ENCODE measurements at places on chromosomes 3 and 15.

GRCh38 chr3:148074946-148075345 is 622.8 kb upstream of the AGTR1 start:
- no peak for DNase-seq

DNA sequence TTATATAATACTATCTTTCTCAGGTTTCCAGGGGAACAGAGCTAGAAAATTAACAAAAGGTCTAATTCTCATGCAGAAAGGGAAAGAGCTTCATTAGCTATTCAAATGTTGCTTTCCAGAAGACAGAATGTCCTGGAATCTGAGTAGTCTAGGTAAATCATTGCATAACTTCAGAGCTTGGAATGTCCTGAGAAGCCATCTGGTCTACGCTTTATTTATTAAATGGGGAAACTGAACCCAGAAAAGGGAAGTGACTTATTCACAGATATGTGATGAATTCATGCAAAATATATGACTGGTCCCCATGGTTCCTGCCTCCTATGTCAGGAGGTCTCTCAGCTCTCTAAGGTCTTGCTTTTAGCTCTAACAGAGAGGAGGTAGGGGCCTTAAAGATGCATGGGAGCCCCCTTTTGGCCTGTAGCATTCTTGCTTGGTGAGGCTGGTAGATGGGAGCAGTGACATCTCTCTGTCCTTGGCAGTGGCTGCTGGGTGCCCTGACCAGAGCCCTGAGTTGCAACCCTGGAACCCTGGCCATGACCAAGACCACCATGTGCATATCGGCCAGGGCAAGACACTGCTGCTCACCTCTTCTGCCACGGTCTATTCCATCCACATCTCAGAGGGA is 99.2 kb downstream of the CEMIP start:
- DNase-seq: peak; percentile 62

DNA sequence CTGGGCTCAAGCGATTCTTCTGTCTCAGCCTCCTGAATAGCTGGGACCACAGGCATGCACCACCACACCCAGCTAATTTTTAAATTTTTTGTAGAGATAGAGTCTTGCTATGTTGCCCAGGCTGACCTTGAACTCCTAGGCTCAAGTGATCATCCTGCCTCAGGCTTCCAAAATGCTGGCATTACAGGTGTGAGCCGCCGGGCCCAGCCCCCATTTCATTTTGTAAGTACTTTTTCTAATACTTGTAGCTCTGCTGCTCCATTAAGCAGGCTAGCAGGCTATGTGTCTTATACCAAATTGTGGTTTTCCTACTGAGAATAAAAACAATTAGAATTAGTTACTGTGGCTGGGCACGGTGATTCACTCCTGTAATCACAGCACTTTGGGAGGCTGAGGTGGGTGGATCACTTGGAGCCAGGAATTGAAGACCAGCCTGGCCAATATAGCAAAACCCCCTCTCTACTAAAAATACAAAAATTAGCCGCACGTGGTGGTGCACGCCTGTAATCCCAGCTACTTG is 22.4 kb downstream of the NIPA1 start:
- DNase-seq: no peak

GRCh38 chr15:36867436-36867835 is 232.9 kb downstream of the MEIS2 start:
- DNase-seq: no peak

GRCh38 chr15:34292621-34293020 is 45.0 kb downstream of the SLC12A6 start:
- DNase-seq: peak; percentile 12

GRCh38 chr3:176623468-176624150 is 573.7 kb downstream of the TBL1XR1 start:
- DNase-seq: no peak

DNA sequence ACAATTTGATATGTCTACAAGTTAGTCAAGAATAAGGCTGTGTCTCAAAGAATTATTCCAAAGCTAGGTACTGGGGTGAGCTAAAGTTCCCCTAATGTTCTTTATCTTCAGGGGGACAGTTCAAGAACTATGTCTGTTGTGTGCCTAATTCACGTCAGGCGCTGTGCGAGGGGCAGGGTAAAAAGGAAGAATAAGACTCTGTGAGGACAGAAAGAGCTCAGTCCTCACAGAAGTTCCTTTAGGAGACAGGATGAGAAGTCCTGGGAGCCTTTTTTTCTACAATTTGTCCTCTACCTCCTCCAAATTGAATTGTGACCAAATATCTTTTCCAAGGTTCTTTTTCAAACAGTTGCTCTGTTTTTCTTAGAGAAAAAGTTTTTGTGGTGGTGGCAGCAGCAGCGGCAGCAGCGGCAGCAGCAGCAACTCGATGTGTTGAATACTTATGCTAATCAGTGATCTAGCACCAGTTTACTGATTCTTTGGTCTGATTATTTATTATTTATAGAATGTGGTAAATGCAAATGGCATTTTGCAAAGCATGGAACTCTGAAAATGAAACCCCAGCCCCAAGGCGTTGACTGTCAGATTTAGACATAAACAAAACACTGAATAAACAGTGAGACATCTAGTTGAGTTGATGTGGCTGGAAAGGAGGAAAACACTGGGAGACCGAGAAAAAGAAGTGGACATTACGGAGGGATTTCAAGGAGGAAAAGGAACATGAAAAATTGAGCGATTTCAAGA is 88.6 kb downstream of the GTPBP8 start:
- DNase-seq: no peak

- DNase-seq: no peak
These were observed 17.6 kb downstream of the MYO5A start for GRCh38 chr15:52511084-52511483.

DNA sequence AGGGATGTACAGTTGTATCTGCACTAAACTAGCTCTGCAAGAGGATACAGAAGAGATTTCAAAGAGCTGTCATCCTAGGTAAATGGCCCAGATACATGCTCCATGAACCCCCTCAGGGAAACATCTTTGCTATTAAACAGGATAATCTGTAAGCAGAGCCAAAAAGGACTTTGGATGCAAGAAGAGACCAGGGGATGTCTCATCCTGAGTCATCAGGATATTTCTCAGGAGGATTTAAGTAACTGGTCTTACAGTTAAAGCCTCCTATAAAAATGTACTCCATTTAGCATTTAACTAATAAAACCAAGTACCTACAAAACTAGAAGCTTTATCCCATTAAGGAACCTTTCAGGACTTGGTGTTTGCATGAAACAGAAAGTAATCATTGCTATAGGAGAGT is 48.2 kb upstream of the PHLDB2 start:
- DNase-seq: no peak

- no peak for DNase-seq
These were observed 260.4 kb upstream of the SLCO3A1 start for GRCh38 chr15:91593067-91593466.

GRCh38 chr15:67228286-67228685 is 26.2 kb downstream of the AAGAB start:
- no peak for DNase-seq

DNA sequence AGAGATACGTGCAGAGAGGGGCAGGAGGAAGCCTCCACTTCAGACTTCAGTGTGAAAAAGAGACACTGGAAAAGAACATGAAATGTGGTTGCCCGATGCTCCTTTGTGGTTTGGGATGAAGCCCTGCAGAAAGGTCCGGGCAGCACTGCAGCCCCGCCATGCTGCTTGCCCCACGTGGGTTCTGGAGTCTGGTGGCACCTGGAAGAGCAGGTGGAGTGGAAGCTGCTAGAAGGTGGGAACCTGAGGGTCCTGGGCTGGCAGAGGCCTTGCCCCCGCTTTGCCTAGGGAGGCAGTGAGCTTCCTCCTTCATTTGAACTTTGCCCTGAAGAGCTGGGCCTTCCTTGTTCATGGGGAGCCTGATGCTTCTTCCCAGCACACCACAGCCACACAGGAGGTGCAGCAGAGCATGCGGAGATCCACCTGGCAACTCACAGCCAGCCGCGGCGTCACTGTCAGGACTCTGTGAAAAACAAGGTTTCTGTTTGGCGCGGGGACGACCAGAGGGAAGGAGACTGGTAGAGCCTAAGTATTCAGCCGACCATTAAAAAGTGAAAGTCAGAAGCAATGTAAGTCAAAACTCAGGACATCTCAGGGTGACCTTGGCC is 59.0 kb downstream of the APBA2 start:
- no peak for DNase-seq

DNA sequence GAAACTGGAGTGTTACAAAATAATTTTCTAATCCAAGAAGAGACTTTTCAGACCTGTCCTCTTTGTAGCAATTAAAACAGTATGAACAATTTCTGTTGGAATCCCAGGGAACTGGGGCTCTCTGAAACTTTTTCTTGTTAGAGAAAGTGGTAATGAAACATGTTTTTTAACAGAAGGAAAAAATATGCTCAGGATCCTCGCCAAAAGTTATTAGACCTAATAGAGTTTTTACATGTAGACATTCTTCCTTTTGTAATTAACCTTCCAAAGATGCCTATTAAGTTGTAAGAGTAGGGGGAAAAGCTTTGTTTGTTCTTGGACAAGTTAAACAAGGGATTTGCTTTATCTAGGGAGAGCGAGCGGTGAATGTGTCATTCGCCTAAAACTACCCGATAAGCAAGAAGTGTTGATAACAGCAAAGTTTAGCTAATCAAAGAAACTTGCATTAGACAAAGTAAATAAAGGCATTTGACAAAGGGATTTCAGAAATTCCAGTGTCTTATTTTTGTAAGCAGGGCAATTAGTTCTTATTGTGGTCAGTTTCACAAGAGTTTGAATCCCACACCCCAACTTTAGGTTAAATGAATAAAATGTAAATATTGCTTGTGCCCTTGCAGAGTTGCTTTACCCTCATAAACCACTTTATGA is 2.3 kb downstream of the RARB start:
- DNase-seq: no peak

- DNase-seq: no peak
These were observed 12.4 kb upstream of the UBR1 start for GRCh38 chr15:43118286-43118685.

- DNase-seq: peak; percentile 78
These were observed at the start of gene UBA7 for GRCh38 chr3:49813497-49814174. UBA7 (minus strand) TSS chr3:49813953; CDS start chr3:49813787, 166 bp downstream.

- DNase-seq: no peak
These were observed 16.2 kb downstream of the MBNL1 start for GRCh38 chr3:152284906-152285305.

GRCh38 chr3:9507586-9508578 is 45.7 kb downstream of the LHFPL4 start:
- DNase-seq: no peak

- no peak for DNase-seq
These were observed 39.6 kb downstream of the C3orf38 start for GRCh38 chr3:88189361-88189810.
